Kidney (tissue), 22 donors: ENCODE measurements at places on chromosomes 11 and 22. TPM values are rescaled to one million over a fixed set of nuclear protein-coding genes. Genes with fewer than 3 reads are reported as not detected.

VPS37C gene
- 31.8 TPM for total RNA-seq

RFPL3 gene
- not detected for total RNA-seq

DEFB131B gene
- total RNA-seq = not detected

CARD10 gene
- total RNA-seq = 42.3 TPM

DNA sequence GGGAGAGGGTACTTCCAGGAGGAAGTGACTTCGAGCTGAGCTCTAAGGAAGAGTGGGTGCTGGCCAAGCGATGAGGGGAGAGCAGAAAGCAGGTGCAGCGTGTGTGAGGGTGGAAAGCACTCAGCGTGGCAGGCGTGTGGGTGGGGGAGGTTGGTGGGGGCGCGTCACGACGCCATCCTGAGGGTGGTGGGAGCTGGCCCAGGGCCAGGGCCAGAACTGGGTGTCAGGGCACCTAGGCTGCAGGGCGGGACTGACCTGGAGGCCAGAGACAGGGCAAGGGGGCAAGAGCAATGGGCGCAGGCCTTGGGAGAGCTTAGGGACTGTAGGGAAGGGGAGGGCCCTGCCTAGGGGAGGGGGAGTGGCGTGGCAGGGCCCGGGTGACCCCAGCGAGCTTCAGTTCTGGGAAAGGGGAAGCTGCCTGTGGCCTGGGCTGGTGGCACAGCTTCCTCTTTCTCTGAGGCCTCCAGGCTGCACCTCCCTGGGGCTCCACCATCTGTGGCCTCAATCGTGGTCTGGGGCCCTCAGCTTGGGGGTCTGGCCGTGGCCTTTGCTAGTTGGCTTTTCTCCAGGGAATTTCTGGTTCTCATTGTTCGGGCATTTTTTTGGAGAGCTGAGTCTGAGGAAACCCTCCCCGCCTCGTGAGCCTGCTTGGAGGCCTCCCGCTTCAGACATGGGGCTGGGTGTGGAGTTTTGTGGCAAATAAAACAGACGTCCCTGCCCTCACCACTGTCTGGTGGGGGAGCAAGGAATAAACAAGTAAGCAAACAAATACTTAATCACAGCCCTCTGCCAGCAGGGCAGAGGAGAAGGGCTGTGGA is 8.9 kb downstream of the RELT start:
- peak; percentile 50 for DNase-seq
- no peaks in the 10 kb centered on the region for H3K36me3 ChIP-seq

- no peak overlapping the region for H3K4me3 ChIP-seq
- no peaks in the 10 kb centered on the region for H3K36me3 ChIP-seq
- no peaks in the 10 kb centered on the region for H3K27me3 ChIP-seq
- no peak for DNase-seq
- peaks cover 12% of the 10 kb centered on the region for H3K4me1 ChIP-seq
Measured at GRCh38 chr11:128565881-128566280, 21.5 kb downstream of the ETS1 start.

DNA sequence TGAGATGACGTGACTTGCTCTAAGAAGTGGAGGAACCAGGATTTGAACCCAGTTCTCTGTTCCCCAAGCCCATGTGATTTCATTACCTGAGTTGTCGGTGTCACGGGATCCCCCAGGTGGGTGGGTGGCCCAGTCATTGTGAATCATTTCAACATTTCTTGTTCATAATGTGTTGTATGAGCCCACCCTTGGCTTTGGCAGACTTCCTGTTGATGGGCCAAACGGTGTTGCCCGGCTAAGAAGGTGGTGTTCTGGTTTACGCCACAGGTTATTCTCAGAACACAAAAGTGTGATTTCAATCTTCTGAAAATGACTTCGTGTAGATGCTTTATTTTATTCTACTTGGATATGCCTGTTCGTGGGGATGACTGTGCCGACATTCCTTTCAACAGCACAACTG is 21.6 kb upstream of the ST14 start:
- no peak overlapping the region for H3K27ac ChIP-seq
- no peaks in the 10 kb centered on the region for H3K27me3 ChIP-seq
- no peak overlapping the region for H3K4me3 ChIP-seq
- no peak for DNase-seq
- H3K4me1 ChIP-seq = no peaks in the 10 kb centered on the region

DNA sequence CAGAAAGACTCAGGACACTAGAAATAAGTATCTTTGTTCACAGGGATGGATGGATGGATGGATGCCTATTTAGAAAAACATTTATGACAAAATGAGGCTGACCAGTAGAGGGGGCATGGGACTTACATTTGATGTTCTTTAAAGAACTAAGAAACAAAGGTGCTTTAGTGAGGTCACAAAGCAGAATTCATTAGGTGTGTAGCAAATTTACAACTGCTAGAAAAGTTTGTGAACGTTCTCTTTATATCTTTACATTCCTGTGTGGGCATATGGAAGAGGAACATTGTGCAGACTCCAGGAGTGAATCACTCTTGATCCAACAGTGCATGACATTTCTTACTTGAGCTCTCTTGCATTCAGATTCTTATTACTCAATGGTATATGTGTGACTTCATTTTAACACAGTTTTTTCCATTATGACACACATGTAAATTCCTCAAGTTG is 15.8 kb upstream of the SIK2 start:
- H3K27me3 ChIP-seq = no peaks in the 10 kb centered on the region
- no peaks in the 10 kb centered on the region for H3K36me3 ChIP-seq
- no peaks in the 10 kb centered on the region for H3K4me1 ChIP-seq
- no peak overlapping the region for H3K27ac ChIP-seq

- DNase-seq = no peak
- no peaks in the 10 kb centered on the region for H3K4me1 ChIP-seq
- no peaks in the 10 kb centered on the region for H3K27me3 ChIP-seq
Measured at GRCh38 chr11:32290783-32291182, 144.6 kb downstream of the WT1 start.
